GM18507 (cell line): ENCODE measurements at places on chromosomes 3 and 15.
A peak's percentile ranks its signal among the peaks of the same experiment; 100 is the strongest.

DNA sequence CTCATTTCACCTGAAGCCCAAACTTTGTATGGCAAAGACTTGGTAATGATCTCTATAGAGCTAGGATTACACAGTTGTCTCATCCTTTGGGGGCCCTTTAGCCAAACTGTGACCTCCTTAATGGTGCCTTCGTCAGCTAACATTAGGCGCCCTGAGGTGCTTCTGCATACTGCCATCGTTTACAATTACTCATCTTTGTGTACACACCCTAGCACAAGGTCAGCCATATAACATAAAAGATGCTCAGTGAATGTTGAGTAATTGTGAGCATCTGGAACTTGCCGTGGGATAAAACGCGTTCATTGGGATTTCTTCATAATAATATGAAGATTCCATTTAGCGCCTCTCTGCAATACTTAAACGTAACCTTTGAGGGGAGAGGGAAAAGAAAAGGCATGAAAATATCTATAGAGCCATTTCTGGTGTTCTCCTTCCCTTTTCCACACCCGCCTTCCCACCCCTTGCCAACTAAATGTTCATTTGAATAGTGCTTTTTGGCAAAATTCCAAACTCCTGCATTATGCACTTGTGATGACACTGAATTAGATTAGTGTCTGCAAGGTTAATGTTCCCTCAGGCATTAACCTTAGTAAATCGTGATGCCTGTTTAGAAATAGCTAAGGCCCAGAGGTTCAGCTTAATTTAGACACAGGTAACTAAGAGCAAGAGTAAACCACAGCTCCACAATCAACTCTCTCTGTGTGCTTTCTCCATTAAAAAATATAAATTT is 990 bp upstream of the ZNF148 start:
- no peak for DNase-seq

DNA sequence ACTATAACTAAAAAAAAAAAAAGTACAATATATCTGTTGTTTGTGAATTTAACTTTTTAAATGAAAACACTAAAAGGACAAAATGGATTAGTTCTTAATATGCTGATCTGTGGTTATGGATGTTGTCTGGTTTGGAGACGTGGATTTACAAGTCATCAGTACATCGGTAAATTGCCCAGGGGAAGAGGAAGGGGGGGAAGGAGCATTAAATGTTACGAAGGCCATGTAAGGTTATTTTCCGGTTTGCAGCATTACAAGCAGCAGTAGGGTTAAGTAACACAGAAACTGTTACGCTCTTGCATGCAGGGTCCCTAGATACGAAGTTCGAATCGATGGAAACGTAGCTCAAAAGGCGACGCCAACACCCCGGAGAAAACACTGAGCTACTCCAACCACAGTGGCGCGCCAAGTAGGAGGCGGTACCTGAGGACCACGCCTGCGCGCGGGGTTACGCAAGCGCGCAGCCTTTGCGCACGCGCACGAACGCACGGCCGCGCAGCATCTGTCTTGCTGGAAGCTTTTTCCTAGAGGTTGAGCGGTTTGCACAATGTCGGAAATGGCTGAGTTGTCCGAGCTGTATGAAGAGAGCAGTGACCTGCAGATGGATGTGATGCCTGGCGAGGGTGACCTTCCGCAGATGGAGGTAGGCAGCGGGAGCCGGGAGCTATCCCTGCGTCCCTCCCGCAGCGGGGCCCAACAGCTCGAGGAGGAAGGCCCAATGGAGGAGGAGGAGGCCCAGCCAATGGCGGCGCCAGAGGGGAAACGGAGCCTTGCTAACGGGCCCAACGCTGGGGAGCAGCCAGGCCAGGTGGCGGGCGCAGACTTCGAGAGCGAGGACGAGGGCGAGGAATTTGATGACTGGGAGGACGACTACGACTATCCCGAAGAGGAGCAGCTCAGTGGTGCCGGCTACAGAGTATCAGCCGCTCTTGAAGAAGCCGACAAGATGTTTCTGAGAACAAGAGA is at the start of gene EID1:
EID1 (plus strand) TSS at position 505 of the 966 bp plus-strand sequence; CDS start at position 548, 43 bp downstream.
- DNase-seq, result peak; percentile 81

DNA sequence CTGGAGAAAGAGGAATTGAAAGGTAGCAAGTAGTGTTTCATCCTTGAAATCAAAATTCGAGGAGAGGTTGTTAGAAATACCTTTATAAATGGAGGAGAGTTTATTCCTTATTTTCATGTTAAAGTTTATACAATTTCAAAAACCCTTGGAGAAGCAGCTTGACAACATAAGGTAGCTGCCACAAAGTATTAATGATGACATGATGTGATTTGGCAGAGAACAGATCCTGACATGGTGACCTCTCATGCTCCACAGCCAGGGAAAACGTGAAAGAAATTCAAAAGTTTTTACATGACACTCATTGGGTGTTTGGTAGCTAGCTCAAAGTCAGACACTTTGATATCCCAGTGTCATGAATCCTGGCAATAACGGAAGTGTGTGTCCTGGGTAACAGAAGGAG is 320.8 kb downstream of the GBE1 start:
- no peak for DNase-seq

DNA sequence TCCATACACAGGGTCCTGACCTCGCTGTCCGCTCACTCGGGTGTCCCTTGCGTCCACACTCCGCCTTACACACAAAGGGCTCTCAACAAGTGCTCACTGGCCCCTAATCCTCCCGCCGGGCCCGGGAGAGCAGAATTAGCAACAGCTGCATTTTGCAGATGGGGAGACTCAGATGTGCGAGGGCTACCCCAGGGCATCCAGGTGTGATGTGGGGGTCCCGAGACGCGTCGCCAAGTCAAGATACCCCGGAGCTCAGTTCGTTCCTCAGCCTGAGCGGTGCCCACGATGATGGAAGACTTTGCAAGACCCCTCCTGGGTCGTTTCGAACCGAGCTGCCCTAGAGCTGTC is 14.9 kb upstream of the WNT7A start:
- DNase-seq, result no peak

- no peak for DNase-seq
These were observed 49.3 kb upstream of the KCNAB1 start for GRCh38 chr3:156071031-156071430.

GRCh38 chr3:160780245-160780644 is 24.2 kb downstream of the PPM1L start:
- no peak for DNase-seq
